Stimulated activated CD8-positive, alpha-beta memory T cell treated with anti-CD3 and anti-CD28 coated beads, Interleukin-4, amount 100 ng/mL, for 24 hours (primary cell): ENCODE measurements at places on chromosomes 6 and 20.

- DNase-seq, result no peak
Measured at GRCh38 chr6:94894300-94894699, 683.0 kb upstream of the MANEA start.

- DNase-seq, result peak; percentile 55
Measured at GRCh38 chr6:33620856-33621710, at the start of gene ITPR3. Gene ITPR3 (plus strand): TSS chr6:33621322. CDS start chr6:33621603, 281 bp downstream.

- DNase-seq, result no peak
Measured at GRCh38 chr6:17178326-17178725, 76.5 kb downstream of the STMND1 start.

DNA sequence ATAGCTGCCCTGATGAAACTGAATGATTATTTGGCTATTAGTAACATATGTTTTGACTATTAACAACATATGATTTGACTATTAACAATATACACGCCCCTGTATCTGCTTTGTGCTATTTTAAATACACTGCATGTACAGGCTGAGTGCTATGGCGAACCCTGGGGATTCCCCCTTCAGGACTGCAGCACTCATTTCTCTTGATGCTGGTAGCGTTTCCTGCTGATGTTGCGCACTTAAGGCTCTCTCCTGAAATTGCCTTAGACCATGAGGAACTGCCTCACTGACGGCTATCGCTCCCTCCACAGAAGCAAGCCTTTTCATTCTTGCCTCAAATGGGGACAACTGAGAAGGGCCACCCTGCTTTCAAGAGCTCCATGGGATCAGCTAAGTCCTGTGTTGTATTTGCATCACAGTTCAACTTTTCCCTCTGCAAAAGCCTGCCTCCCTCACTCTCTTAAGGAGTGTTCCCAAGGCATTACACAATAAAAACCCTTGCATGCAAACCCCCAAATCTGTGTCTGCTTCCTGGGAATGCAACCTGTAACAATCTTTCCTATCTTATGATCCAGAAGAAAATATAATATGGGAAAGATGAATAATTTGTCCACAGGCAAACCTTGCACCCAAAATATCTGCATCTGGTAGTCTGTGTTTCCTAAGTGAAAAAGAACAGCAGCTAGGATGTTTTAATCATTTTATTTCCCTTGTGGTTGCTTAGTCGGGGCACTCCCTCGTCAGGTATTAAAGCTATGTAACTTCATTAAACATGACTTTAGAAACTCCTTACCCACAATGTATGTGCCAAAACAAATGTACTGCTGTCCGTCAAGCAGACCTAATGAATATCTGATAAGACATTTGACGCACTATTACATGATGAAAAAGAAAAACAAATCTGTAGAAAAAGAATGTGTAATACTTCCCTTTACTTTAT lies 456.4 kb downstream of the COL12A1 start:
- no peak for DNase-seq

DNA sequence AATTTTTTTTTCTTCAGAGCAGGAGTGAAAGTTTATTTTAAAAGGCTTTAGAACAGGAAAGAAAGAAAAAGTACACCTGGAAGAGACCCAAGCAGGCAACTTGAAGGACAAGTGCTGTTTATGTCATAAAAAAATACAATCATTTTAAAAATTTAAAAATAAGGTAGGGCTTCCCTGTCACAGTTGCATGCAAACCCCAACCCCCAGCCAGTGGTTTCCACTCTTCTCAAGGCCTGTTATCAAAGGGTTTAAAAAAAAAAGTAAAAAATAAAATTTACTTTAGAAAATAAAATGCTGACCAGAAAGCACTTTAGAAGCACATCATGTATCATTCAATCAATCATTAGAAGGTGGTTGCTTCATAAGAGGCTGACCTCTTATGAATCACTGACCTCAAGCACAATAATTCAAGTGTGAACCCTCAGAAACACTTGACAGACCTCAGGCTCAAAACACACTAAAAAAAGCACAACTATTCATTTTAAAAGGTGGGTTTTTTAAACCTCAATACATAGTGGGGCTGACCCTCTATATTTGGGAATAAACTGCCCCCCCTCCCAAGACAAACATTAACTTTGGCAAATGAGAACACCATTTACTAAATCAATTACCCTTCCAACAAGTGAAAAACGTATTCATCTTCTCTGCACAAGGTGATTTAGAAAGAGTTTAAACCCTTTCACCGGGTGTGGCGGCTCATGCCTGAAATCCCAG lies 15.6 kb downstream of the ILRUN start:
- no peak for DNase-seq

DNA sequence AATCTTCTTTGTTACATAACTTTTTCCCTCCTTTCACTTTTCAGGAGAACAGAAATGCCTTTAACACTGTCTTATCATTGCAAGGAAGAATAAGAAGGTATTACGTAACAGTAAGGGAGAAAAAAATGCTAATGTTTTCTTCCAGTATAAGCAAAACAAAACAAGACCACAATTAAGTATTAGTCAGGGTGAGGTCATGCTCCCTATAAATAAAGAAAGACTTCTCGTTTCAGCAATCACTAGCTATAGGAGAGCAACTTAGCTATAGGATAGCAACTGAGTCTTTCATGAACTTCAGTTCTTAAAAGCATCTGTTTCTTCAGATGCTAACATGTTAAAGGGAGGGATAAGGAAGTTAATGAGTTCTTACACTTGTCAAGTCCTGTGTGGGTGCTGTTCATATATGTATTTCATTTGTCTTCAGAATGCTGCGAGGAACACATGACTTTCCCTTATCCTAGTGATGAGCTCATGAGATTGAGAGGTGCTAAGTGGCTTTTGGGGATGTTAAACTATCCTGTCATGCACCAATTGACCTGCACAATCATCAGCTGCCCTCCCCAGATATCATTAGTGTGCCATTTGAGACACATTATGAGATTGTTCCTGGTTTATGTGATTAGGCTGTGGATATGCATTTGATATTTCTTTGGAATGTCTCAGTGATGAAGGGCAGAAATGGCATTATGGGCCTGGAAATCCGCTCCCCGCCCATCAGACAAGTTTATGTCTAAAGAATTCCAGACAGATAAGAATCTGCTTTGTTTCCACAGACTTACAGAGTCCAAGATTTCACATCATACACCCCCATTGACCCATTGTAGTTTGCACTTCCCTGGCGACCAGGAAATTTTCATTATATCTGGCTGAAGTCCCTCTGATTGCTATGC lies 37.5 kb downstream of the LAMA4 start:
- no peak for DNase-seq

DNA sequence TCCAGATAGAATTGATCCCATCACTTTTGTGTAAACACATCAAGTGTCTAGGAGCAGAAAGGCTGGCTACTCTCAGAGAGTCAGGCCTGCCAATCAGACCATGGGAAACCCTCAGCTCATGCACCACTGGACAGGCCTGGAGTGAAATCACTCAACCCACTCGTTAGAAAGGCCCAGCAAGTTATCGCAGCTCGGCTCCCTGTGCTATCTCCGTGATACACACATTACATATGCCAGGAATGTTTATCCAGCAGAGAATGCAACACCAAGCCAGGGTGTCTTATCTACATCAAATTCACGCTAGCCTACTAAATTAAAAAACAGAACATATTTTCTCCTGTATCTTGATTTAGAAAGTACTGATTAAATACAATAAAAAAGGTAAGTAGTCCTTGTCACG lies 232.4 kb upstream of the FOXQ1 start:
- no peak for DNase-seq

- no peak for DNase-seq
Measured at GRCh38 chr6:87789198-87789899, 87.3 kb upstream of the AKIRIN2 start.

DNA sequence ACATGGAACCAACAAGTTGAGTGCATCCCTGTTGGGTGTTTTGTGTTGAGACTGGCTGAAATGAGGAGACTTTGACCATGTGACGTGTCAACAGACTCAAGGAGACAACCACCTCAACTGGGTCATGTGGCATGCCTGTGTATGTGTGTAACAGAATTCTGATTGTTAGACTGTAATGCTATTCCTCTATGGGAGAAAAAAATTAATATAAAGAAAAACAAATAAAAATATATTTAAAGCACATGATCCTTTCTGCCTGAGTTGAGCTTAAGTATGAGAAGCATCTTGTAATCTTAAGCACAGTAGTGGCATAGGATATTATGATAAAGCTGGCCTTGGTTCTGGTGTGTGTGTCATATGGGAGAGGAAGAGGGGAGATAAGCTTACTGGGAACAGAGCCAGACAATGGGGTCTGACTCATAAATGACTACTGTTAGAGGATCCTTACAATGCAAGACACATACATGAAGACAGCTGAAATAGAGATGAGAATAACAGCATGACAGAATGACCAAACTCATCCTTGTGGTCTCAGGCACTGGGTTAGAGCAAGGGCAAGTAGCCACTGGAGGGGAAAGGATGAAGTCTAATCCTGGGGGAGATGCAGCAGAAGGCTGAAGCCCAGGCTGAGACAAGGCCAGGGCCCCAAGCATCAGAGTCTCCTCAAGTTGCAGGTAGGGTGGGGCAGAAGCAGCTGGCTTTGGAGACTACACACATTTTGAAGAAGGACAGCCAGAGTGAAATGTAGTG lies 9.2 kb downstream of the TP53INP2 start:
- no peak for DNase-seq

DNA sequence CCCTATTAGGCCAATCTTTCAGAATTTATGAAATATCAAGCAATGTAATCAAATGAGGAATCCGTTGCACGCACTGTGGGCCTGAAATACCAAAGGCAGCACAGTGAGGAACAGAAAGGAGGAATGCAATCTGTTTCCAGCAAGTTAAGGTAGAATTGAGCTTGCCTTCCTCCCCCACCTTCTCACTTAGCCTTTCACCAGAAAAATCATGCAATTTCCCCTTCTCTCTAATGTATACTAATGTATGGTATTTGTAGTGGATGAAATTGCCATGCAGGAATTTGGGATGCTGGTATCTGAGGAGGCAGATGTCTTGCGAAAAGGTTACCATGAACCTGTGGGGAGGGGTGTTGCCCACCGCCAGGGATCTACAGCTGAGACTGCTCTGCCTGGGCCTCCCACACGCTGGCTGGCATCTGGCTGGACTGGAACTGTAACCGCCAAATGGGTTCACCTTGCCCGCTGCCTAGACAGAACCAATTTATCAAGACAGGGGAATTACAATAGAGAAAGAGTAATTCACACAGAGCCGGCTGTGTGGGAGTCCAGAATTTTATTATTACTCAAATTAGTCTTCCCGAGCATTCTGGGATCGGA lies 222.4 kb upstream of the MYLIP start:
- DNase-seq, result no peak

- DNase-seq, result no peak
Measured at GRCh38 chr20:56690531-56691175, 61.5 kb downstream of the TFAP2C start.

- DNase-seq, result no peak
Measured at GRCh38 chr20:13857304-13857703, 72.5 kb downstream of the NDUFAF5 start.

DNA sequence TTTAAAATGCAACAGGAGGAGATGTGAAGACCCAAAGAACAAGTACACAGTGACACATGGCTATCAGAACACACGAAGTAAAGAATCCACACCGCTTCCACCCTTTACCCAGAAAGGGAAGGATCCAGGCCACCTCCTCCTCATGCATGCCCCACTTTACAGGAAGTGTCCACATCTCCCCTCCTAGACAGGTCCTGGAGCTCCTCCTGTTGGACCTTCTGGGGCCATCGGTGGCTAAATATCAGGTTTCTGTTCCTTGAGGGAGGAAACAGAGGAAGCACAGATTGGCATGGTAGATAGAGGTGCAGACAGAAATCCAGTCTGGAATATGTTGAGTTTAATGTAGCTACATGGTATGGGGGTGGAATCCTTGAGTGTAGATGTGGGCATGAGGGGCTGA lies 10.9 kb downstream of the NINL start:
- DNase-seq, result no peak

DNA sequence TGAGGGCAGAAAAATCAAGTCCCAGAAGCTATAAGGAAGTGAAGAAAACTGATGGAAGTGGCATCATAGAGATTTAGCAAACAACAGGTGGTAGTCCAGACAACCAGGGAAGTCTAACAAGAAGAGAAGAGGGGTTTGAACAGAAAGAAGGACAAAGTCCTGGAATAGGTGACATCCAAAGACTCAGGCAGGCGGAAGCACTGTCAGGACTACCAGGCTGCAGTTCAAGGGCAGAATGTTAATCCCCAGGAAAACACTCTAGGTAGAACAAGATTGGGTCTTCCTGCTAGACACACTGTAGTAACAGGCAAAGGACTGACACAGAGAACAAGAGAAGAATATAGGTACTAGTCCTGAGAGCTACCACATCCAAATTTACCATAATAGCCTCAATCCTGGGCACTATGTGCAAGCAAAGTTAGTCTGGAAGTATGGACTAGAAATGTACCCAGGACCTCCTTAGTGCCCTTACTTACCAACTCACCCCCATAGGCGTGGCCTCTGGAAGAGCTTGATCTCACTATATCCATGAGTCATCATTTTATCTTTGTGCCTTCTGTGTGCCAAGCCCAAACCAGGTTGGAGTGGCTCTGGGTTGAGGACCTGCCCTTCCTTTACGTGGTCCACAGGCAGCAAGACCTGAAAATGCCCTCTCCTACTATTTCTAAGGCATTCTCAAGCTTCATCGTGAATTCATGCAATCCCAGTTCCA lies 2.2 kb upstream of the EPB41L2 start:
- DNase-seq, result no peak

DNA sequence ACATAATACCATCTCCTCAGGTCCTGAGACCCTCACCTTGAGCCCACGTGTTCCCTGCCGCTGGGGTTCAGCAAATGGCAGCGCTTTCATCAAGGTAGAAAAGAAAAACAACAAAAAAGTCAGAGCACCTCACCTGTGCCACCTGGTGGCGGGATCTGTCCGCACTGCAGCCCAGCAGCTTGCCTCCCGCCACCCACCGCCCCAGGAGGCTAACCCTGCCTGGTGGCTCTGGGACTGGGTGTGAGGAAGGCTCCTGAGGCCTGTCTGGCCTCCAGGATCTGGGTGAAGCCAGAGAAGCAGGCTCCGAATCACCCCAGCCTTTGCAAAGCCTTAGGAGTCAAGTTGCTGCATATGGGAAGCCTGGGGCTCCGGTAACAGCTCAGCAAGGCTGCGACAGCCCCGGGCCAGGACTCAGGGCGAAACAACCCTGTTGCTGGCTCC lies 270.8 kb downstream of the BMP7 start:
- no peak for DNase-seq

DNA sequence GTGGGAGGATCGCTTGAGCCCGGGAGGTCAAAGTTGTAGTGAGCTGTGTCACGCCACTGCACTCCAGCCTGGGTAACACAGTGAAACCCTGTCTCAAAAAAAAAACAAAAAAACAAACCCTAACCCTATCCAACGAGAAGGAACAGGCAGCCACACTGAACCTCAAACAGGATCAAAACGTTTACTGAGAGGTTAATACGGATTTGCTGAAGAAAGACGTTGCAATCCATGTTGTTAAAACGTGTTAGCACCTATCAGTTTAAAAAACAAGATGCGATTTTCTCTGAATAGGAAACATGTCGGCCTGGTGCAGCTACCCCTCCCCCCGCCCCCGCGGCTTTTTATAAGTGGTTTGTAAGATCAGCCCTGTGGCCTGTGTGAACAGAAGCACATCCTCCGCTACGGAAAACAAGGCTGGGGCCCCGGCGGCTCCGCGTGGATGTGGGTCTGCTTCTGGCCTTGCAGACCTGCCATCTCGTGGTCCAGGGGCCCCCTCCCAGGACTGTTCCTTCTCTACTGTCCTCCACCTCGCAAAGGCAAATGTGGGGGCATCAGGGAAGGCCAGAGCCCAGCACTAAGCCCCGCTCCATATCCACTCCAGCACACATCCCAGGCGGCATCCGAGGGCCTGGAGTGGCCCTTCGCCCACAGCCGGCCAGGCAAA lies 11.4 kb downstream of the SLC2A4RG start:
- no peak for DNase-seq

GRCh38 chr20:22744341-22745193 lies 160.2 kb upstream of the FOXA2 start:
- no peak for DNase-seq
